Activated T-helper 1 cell treated with Interleukin-2 at 50 U/mL for 16 hours (primary cell): ENCODE measurements at places on chromosomes 12 and 14.
A peak's percentile ranks its signal among the peaks of the same experiment; 100 is the strongest.

DNA sequence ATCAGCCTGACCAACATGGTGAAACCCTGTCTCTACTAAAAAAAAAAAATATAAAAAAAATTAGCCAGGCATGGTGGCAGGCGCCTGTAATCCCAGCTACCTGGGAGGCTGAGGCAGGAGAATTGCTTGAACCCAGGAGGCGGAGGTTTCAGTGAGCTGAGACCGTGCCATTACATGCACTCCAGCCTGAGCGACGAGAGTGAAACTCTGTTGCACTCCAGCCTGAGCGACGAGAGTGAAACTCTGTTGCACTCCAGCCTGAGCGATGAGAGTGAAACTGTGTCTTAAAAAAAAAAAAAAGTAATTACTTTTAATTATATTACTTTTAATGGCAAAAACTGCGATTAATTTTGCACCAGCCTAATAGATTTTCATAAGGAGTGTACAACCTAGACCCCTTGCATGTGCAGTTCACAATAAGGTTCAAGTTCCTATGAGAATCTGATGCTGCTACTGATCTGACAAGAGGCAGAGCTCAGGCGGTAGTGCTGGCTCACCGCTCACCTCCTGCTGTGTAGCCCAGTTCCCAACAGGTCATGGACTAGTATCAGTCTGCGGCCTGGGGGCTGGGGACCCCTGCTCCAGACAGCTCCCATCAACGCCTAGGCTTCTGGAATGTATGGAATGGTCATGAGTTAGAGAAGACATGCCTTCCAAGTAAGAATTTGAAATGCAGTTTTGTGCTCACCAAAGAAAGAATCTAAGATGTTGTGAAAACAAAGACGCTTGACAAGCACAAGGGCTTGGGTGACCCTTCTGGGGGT, 10.1 kb downstream of the LTB4R start:
- no peak for DNase-seq

DNA sequence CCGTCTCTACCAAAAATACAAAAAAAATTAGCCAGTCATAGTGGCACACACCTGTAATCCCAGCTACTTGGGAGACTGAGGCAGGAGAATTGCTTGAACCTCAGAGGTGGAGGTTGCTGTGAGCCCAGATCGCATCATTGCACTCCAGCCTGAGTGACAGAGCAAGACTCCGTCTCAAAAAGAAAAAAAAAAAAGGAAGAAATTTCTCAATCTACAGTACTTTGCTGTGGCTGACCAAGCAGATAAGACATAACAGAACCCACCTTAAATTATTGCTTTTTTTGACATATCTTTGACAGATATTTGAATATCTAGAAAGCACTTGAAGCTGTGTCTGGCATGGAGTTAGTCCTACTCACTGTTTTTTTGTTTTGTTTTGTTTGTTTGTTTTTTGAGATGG, 34.9 kb upstream of the HNF1A start:
- no peak for DNase-seq

GRCh38 chr12:80121661-80122060, 22.3 kb downstream of the OTOGL start:
- no peak for DNase-seq

- no peak for DNase-seq
Observed at GRCh38 chr12:5047094-5047493, 3.4 kb downstream of the KCNA5 start.

- no peak for DNase-seq
Observed at GRCh38 chr12:127629066-127629820, 637.7 kb upstream of the TMEM132C start.

- DNase-seq = no peak
Observed at GRCh38 chr12:89801284-89801683, 92.6 kb upstream of the ATP2B1 start.

DNA sequence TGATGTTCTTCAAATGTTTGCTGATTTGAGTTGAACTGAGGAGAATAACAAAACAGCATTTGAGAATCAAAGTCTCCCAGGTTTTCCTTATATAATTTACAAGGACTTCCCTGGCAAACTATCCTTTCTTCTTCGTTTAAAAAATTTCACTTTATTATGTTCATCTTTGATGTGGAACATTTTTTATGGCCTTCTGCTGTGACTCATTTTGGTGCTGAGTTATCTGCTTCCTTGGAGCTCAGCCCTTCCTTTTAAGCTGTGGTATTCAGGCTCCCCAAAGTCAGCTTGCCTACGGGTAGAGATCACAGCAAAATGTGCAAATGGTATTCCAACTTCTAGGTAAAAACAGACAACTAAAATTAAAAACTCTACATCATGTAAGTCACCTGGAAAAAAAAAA, 1.4 kb upstream of the ANO4 start:
- no peak for DNase-seq

DNA sequence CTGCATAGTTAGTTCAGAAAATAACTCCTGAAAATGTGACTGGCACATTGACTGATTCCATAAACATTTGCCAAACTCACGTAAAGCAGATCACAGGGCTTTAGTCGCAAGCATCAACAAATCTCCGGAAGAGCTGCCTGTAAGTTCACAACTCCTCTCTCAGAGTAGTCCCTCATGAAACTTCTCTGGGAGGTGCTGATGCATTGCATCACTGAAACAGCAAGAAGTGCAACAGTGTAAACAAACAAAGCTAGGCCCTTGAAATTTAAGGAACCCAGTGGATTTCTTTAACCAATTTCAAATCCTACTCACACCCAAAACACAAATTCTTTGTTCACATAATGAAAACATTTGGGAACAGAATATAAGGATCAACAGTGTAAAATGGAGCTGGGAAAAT, 1691.7 kb upstream of the FLRT2 start:
- no peak for DNase-seq

- DNase-seq = no peak
Observed at GRCh38 chr12:101571105-101571504, 23.7 kb upstream of the MYBPC1 start.

DNA sequence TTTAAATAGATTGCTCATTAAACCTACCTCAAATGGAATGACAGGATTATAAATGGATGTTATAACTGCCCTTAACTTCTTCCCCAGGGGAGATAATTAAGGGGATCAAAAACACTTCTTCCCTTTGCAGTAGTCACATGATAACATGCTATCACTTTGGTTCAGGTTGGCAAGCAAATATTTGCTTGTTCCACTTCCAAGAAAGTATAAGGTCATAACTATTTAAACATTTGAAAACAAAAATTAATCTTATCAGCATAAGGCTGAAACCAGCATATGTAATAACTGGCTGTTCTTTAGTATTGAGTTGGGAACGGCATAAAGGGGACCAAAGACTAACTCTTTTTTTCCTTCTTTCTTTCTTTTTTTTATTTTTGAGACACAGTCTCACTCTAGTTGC, 2.4 kb upstream of the LYZ start:
- no peak for DNase-seq

DNA sequence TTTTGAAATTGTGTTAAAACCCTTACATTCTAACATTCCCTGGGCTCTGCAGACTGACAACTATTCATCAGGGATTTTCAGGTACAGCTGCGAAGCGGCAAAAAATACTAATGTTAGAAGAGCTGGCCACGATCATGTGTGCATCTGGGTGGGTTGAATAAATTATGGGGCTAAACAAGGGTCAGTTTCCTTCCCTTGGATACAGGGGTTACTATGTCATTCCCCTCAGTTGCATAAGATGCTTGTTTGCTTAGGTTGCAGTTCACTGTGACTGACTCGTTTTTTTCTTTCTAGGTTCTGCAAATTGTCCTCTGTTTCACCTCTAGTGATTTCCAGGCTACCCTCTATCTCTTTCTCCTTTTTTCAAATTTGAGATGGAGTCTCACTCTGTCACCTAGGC, 58.1 kb upstream of the GRIP1 start:
- no peak for DNase-seq

DNA sequence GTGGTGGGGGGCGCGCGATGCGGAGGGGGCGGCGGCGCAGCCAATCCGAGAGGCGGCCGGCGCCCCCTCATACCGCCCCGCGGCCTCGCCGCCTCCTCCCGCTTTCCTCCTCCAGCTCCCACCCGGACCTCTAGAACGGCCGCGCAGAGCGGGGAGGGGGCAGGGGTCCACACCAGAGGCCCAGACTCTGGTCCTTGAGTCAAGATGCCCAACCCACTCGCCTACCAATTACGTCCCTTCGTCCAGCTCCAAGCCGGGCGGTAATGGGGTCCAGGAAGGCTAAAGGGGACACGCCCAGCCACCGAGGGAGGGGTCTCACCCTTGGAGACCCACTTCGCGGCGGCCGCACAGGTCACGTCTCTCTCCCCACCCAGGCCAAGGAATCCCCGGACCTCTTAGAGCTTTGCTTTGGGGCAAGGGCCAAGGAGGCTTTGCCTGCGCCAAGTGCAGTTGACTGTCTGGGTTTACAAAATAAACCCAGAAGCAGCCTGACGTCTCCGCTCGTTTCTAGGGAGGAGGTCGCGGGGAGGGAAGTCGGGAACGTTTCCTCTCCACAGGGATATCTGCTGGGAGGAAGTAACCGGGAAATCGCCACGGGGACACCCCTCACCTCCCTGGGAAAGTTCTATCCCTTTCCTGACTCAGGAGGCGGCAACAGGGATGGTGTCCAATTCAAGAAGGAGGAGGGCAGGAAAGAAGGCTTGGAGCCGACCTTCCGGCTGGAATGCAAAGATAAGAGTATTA, 394 bp upstream of the AMIGO2 start:
- peak; percentile 15 for DNase-seq

- DNase-seq = no peak
Observed at GRCh38 chr12:117674313-117674712, 294.5 kb downstream of the KSR2 start.

DNA sequence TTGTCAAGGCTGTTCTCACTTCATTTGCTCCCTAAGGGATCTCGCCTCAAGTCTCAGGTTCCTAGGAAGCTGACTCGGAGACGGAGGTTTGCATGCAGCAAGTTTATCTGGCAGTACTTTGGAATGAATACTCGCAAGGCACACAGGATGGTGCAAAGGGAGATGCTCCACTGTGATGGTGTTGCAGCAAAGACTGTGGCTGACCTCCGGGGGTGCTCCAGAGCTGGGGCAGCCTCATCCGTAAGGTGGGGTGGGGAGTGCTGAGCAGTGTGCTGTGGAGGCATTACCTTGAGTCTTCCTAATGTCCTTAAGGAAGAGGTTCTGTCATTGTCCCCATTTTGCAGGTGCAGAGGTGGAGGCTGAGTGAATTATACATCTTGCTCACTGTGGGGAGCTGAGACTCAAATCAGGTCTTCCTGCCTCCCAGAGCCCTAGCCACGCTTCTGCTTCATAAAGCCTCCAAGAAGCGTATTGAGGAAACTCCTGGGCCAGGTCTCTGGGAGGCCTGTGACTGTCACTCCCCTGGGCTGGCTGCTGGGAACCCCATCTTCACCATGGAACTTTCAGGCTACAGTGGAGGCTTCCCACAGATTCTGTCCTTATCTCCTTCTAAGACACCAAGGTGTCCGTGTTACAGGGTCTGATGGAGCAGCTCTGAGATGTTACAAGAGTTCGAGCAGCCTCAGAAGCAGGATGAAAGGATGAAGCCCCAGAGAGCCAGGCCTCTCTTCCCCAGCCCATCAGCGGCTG, 39.5 kb downstream of the GALNT16 start:
- no peak for DNase-seq

DNA sequence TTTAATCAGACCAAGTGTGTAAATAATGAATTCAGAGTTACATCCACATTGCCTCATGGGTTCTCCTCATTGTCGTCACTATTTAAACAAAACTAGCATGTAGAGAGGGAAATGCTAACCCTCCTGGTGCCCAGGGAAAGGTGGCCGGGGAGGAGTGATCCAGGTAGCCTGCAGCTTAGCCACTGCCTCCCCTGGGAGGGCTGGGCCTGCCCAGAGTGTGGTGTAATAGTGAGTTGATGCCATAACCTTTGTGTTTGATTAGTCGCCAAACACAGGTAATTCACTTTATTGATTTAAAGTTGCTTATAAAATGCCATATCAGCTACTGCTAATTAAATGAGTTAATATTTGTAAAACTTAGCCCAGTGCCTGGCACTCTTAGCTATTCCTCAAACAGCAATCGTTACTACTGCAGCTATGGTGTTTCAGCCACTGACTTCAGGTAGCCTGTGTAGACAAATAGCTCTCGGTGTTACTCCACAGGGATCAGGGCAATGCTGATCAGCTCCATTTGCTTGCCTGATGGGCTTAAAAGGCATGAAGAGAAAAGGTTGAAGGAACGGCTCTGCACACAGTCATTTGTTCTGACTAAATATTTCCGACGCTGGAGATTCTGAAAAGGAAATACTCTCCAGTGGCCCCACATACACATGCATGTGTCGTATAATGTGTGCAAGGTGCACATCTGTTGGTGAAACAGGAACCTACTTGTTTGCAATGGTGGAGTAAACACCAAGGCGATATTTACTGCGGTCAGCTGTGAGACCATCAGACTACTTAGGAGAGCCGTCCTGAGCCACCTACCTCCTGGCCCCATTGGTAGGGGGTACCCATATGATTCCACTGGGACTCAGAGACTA, 45.7 kb upstream of the PRMT8 start:
- DNase-seq = no peak

- DNase-seq = no peak
Observed at GRCh38 chr14:68247274-68247673, 427.7 kb downstream of the RAD51B start.

DNA sequence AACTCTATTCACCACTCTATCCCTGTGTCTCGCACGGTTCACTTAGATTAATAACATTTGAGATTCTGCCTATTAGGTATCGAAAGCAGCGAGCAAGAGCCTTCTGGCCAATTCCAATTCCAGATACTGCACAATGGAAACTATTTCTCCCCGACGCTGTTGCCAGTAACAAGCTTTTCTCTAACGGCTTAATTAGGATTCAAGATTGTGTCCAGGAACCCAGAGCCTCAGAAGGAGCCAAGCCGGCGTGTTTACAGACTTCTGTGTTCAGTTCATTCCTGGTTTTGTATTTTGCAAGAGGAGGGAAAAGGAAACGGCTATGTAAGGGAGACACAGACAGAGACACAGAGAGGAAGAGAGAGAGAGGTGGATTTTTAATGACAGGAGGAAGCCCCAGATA, 185.6 kb downstream of the DICER1 start:
- no peak for DNase-seq

DNA sequence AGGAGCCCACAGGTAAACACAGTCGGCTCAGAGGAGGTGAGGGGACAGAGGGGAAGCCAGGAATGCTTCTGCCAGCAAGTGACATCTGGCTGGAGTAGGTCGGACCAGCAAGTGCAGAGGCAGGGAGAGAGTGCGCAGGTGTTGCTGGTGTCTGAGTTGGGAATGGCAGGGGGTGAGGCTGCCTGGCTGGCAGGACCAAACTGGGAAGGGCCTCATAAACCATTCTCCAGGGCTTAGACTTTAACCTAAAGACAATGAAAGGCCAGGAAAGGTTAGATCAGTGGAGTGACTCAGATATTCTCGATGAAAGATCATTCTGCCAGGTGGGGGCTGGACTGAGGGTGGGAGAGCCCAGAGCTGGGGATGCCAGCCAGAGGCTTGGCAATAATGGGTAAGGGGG, 66.4 kb downstream of the ITPK1 start:
- no peak for DNase-seq

GRCh38 chr14:104086661-104087461, 1.4 kb downstream of the ASPG start:
- DNase-seq = no peak

GRCh38 chr12:114638790-114639435, 45.1 kb downstream of the TBX3 start:
- DNase-seq = no peak

GRCh38 chr12:121673013-121673511, 3.6 kb upstream of the MORN3 start:
- DNase-seq = no peak
